ENCODE measurements at places on chromosomes 7 and 10.

DNA sequence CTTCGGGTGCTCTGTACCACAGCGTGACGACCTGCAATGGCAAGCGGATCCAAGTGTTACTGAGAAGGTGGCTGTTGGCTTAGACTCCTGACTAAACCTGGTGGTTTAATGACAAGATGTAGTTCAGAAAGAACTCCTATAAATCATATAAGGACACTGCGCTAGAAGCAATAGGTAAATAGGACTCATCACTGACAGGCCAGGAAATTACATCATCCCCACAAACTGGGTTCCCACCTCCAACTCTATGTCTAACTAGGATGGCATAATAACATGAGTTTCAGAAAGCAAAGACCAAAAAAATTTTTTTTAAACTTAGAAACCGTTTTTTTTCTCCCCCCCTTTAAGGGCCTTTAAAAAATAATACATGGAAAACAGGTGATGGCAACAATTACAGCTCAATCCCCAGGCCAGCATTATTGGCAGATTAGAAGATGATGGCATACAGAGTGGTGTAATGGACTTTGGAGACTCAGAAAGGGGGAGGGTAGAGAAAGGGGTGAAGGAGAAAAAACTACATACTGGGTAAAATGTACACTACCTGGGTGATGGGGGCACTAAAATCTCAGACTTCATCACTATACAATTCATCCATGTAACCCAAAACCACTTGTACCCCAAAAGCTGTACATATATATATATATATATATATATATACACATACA is 81.4 kb upstream of the FAM133B start:
- no peak for DNase-seq

DNA sequence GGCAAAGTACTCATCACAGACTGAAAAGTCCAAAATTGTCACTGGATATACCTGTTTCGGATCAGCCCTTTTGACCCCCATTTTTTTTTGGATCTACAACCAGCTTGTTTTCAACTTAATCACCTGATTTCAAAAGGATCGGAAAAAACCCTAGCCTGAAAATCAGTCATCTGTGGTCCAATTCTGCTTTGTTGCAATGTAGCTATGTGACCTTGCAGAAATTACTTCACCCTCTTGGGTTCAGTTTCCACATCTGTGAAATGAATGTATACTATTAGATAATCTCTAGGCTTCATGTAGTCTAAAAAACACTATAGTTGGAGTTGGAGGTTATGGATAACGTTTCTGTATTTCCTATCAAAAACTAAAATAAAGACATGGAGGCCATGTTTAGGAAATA is 37.1 kb downstream of the STEAP4 start:
- DNase-seq = no peak

GRCh38 chr10:12603766-12604470 is 254.6 kb downstream of the CAMK1D start:
- DNase-seq = no peak

DNA sequence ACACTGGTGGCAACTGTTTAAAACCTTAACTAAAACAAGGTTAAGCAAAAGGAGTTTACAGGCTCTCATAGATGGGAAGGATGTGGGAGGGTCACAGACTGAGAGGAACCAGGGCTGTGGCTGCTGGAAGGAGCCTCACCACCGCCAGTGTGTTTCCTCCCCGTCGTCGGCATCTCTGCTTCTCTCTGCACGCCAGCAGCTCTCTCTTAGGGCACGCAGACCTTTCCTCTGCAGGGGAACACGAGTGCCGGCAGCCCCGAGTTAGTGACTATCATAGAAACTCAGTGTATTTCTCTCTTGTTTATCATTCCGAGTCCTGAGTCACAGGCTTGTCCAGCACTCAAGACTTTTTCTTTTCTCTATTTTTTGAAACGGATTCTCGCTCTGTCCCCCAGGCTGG is 8.1 kb upstream of the SH2D4B start:
- no peak for DNase-seq

DNA sequence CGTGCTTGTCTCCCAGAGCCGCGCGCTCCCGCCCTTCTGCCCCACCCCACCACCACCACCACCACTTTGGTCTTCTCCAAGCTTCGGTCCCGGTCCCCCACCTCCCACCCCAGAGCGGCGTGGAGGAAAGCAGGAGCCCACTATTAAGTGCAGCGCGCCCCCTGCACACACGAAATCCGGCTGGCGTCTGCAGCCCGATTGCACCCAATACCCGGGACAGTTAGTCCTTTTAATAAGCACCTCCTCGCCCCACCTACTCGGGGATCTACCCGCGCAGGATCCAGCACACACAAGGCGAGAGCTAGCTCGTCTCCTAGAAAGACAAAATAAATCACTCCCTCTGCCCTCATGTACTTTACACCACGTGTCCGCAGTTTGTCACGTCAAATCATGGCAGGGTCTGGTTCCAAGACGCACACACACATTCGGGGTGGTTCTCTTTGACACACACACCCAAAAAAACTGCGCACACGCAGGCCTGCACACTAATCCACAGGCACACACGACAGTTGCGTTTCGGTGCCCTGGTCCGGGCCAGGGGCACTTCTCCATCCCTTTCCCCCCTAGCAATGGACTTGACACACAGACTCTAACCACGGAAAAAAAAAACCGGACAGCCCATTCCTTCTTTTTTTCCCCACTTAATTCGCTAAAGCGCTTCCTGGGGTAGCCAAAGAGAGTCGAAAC is 1.6 kb downstream of the SFMBT2 start:
- peak; percentile 28 for DNase-seq
